ENCODE measurements at places on chromosomes 4 and X. TPM values are rescaled to one million over a fixed set of nuclear protein-coding genes. Genes with fewer than 3 reads are reported as not detected.

DNA sequence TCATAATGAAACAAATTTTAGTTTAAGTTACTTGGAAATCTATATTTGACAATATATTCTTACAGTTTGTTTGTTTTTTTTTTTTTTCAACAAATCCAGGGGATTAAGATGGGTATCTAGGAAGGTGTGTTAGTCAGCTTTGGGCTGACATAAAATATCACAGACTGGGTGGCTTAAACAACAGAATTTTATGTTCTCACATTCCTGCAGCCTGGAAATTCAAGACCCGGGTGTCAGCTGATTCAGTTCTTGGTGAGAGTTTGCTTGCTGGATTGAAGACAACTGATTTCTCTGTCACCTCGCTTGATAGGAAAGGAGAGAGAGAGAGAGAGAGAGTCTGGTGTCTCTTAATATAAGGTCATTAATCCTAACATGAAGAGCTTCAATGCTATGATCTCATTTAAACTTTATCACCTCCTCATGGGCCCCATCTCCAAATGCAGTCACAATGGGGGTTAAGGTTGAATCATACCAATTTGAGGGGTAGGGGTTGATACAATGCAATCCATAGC is 465.2 kb downstream of the CENPC start:
- DNase-seq, result no peak

- DNase-seq, result no peak
These were observed 41.3 kb downstream of the KIF4A start for GRCh38 chrX:70331161-70331560.

DNA sequence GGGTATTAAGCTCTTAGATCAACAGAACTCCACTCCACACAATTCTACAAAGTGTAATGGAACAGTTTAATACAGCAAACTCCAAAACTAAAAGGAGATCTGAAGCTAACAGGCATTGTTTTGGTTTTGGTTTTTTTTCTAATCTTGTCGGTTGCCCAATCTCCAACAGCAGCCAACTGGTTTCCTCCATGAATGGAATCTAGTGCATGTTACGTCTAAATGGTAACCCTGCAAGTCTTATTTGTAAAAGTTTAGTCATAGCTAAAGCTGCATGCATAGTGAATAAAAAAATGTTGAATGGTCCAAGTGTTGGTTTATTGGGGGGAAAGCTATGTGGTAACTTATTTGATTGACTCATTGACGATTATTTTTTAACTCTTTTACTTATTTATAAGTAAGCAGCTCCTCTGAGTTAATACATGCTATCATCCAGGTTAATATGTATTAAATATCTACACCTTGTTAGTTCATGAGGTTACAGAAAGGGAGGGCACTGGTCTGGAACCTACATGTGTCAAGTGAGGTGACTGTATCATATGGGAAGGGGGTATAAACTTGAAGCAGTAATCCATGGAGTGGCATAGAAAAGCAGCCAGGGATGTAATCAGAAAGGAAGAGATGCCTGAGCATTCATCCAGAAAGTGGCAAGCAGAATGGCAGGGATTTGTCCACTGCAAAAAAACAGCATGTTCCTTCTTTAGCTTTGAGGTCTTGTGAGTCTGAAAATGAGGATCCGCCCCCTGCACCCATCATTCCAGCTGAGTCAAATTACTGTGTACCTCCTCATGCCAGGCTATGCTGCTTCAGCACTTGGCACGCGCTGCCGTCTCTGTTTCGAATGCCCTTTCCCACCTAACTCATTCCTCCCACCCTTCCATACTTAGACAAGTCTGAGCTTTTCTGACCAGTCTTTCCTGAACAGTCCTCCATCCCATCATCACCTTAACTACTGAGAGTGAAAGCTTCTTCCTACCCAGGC is 81.7 kb downstream of the PDGFC start:
- no peak for DNase-seq

Gene TSPAN6
- total RNA-seq, result 167 TPM

DNA sequence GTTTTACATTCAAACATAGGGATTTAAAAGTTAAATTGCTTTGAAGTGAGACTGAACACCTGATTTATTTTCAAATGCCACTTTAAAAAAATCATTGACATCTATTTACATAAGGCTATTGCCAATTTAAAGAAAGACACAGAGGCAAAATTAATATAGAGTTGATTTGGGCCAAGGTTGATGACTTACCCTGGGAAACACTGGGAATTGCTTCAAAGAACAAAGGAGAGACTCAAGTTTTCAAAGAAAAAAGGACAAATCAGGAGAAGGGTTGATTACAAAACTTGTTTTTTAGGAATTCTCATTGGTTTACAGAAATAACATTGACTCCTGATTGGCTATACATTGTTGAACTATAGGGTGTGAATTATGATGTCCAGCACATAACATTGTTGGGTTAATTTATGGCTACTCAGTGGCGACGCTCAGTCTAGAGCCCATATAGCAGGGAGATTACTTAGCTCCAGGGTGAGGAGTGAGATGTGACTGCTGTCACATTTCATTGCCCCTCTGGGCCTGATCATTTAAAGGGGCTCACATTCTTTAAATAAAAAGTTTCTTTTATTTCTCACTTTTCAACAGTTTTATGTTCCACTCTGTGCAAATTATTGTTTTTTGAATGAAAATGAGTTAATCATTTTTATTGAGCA is 184.6 kb downstream of the SPATA18 start:
- DNase-seq, result no peak
